ENCODE measurements at places on chromosomes 7 and 10. TPM values are rescaled to one million over a fixed set of nuclear protein-coding genes. Genes with fewer than 3 reads are reported as not detected.

The RARRES2 gene
- 11.8 TPM for total RNA-seq

The WNT16 gene
- total RNA-seq = not detected

The PDZD7 gene
- total RNA-seq = 0.42 TPM

The SFTPD gene
- not detected for total RNA-seq

The CPVL gene
- 35.4 TPM for total RNA-seq

The CYP26C1 gene
- total RNA-seq = not detected

The ZNF33B gene
- total RNA-seq = 3.4 TPM

The CCAR1 gene
- total RNA-seq = 35.6 TPM

The CTAGE15 gene
- not detected for total RNA-seq

The PIK3CG gene
- 1.5 TPM for total RNA-seq

The BRAF gene
- total RNA-seq = 13.7 TPM

The CPEB3 gene
- 0.46 TPM for total RNA-seq

The ZFAND4 gene
- total RNA-seq = 9.1 TPM

The CH25H gene
- total RNA-seq = not detected

The IGF2BP3 gene
- total RNA-seq = 349 TPM

The TUBAL3 gene
- total RNA-seq = 0.23 TPM

The DENND10 gene
- 19.1 TPM for total RNA-seq

The CYP3A7 gene
- total RNA-seq = not detected

The GOLGA7B gene
- total RNA-seq = 2.0 TPM

The PARD3 gene
- 29.7 TPM for total RNA-seq

The CTAGE8 gene
- 0.09 TPM for total RNA-seq

The BICC1 gene
- 12.2 TPM for total RNA-seq

The GIMAP7 gene
- total RNA-seq = not detected

The AKR1D1 gene
- total RNA-seq = not detected

The JCAD gene
- total RNA-seq = 4.5 TPM

The LRIT1 gene
- not detected for total RNA-seq

The PRF1 gene
- total RNA-seq = not detected

The PLPP4 gene
- total RNA-seq = 3.9 TPM

The PNPLA8 gene
- 46.9 TPM for total RNA-seq

The SMARCD3 gene
- 25.6 TPM for total RNA-seq

The ZNF398 gene
- total RNA-seq = 8.7 TPM

The CYP2C19 gene
- total RNA-seq = not detected

The WDFY4 gene
- total RNA-seq = not detected

The C7orf33 gene
- not detected for total RNA-seq

The PFKP gene
- total RNA-seq = 183 TPM

The SHH gene
- total RNA-seq = 0.86 TPM

The SSC4D gene
- total RNA-seq = 2.5 TPM

The C10orf105 gene
- total RNA-seq = not detected

The FEZF1 gene
- total RNA-seq = 0.69 TPM

The ABCC2 gene
- total RNA-seq = 0.80 TPM

The PALD1 gene
- 0.92 TPM for total RNA-seq

The OR2A7 gene
- total RNA-seq = 0.11 TPM

All from Daoy (cell line).